Progenitor cell of endocrine pancreas (in vitro differentiated cells): ENCODE measurements at places on chromosomes 7 and 10.

DNA sequence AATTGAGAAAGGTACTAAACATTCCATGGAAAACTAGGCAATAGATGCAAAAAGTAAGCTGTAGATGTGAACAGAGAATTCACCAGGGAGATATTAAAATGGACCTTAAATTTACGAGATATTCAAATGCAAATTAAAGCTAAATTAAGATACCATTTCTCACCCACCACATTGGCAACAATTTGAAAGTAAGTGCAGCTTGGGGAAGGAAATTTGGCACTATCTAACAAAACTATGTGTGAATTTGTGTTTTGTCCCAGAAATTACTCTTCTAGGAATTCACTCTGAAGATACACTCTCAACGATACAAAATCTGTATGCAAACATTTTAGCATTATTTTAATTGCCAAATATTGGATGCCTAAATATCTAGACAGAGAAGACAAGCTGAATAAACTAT is 178.2 kb upstream of the SORCS1 start:
- H3K36me3 ChIP-seq: no peaks in the 10 kb centered on the region
- no peak for DNase-seq
- no peaks in the 10 kb centered on the region for H3K4me1 ChIP-seq
- no peaks in the 10 kb centered on the region for H3K27me3 ChIP-seq

- DNase-seq: no peak
- peaks cover 29% of the 10 kb centered on the region for H3K27me3 ChIP-seq
- H3K36me3 ChIP-seq: no peaks in the 10 kb centered on the region
- no peak overlapping the region for H3K4me3 ChIP-seq
- H3K4me1 ChIP-seq: peaks cover 4% of the 10 kb centered on the region
- no peak overlapping the region for H3K27ac ChIP-seq
Measured at GRCh38 chr10:7471720-7472367, 61.0 kb upstream of the SFMBT2 start.

GRCh38 chr7:25389489-25390106 is 161.3 kb upstream of the NPVF start:
- no peaks in the 10 kb centered on the region for H3K36me3 ChIP-seq
- H3K4me3 ChIP-seq: no peak overlapping the region
- DNase-seq: no peak
- H3K27me3 ChIP-seq: peaks cover 5% of the 10 kb centered on the region
- peaks cover 2% of the 10 kb centered on the region for H3K4me1 ChIP-seq
- no peak overlapping the region for H3K27ac ChIP-seq

DNA sequence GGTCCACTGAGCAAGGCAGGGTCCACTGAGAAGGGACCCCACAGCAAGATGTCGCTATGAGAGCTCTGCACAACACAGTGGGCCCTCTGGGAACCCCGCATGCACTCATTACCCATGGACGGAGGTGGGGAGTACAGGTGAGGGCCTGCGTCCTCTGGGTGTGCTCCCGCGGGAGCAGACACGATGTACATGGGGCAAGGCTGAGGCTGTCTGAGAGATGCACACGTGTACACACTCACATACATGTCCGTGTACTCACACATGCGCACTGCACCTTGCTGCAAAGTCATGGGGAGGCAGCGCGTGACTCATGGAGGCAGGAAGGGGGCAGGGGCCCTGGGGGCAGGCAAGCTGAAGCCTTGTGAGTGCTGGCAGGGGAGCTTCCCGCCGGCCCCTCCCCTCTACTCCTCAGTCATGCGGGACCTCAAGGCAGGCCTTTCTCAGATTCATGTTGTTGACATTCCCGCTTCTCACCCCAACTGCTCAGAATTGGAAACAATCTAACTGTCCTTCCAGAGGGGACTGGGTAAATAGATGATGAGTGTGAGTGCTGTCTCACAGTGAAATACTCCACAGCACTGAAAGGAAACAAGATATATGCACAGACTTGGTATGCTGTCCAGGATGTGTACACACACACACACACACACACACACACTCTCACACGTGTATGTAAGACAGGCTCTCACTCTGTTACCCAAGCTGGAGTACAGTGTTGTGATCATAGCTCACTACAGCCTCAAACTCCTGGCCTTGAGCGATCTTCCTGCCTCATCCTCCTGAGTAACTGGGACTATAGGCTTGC is 40.0 kb downstream of the GOLGA7B start:
- DNase-seq: no peak
- no peak overlapping the region for H3K4me3 ChIP-seq
- H3K27ac ChIP-seq: peak overlapping the region; percentile 71
- H3K4me1 ChIP-seq: peaks cover 29% of the 10 kb centered on the region

DNA sequence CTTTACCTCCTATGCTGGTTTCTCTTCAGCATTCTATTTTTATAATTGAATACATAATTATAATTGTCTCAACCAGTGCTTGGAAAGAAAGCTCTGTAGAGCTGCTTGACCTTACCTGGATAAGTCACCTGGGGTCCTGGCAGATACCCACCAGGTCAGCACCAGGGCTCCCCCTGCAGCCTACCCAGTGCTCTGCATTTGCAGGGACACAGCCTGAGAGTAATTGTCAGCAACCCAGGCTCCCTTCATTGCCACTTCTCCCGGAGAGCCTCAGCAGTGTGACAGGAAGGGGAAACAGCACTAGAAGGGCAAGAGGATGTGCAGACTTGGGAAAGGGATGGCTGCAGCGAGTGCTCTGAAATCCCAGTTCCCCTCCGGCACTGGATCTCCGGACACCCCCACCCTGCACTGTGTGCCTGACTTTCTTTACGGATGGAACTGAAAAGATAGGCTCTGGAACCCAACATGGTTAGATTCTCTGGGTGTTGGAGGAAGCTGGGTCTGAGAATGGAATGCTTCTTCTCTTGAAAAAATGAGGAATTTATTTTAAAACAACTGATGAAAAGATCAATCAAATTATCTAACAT is 11.4 kb upstream of the PAX4 start:
- H3K4me3 ChIP-seq: no peak overlapping the region
- peaks cover 12% of the 10 kb centered on the region for H3K27me3 ChIP-seq
- H3K27ac ChIP-seq: no peak overlapping the region
- DNase-seq: peak; percentile 51

GRCh38 chr7:6317797-6318438 is 45.5 kb upstream of the CYTH3 start:
- DNase-seq: no peak
- H3K4me1 ChIP-seq: no peaks in the 10 kb centered on the region
- no peaks in the 10 kb centered on the region for H3K36me3 ChIP-seq
- H3K27ac ChIP-seq: no peak overlapping the region

GRCh38 chr7:30674876-30675275 is 7.4 kb downstream of the CRHR2 start:
- no peaks in the 10 kb centered on the region for H3K4me1 ChIP-seq
- no peaks in the 10 kb centered on the region for H3K36me3 ChIP-seq
- DNase-seq: no peak
- no peak overlapping the region for H3K27ac ChIP-seq
- peaks cover 27% of the 10 kb centered on the region for H3K27me3 ChIP-seq
- H3K4me3 ChIP-seq: no peak overlapping the region

- H3K27ac ChIP-seq: no peak overlapping the region
- no peaks in the 10 kb centered on the region for H3K36me3 ChIP-seq
- no peaks in the 10 kb centered on the region for H3K4me1 ChIP-seq
- no peak for DNase-seq
- H3K27me3 ChIP-seq: peaks cover 7% of the 10 kb centered on the region
Measured at GRCh38 chr10:15630353-15630752, 89.4 kb downstream of the ITGA8 start.

DNA sequence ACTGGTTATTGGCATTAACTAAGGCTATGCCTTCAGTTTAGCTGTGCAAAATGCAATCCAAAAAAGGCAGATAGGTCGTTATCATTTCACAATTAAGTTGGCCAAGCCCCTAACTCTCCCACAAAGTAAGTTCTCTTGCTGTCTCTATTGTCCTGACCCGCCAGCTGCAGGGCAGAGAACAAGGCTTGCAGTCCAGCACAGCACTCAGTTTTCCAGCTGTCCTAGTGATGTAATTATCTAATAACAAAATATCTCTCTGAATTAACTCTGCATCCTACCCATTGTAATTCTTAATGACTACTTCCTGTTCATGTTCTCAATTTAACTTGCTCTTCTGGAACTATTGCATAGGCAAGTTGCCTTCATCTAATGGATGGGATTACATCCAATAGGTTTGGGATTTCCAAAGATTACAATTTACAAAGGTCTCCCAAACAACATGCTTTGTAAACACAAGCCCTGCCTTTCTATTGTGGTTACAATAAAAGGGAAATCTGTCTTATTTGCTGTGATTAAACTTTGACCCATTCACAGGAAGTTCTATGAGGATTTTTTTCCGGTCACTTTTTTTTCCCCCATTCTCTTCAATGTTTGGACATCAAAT is 55.2 kb downstream of the CDK6 start:
- peaks cover 6% of the 10 kb centered on the region for H3K4me1 ChIP-seq
- DNase-seq: no peak
- H3K36me3 ChIP-seq: peaks cover 8% of the 10 kb centered on the region
